Activated CD4-positive, alpha-beta T cell treated with anti-CD3 and anti-CD28 coated beads for 1 hour (primary cell): ENCODE measurements at places on chromosomes 6 and 20.

DNA sequence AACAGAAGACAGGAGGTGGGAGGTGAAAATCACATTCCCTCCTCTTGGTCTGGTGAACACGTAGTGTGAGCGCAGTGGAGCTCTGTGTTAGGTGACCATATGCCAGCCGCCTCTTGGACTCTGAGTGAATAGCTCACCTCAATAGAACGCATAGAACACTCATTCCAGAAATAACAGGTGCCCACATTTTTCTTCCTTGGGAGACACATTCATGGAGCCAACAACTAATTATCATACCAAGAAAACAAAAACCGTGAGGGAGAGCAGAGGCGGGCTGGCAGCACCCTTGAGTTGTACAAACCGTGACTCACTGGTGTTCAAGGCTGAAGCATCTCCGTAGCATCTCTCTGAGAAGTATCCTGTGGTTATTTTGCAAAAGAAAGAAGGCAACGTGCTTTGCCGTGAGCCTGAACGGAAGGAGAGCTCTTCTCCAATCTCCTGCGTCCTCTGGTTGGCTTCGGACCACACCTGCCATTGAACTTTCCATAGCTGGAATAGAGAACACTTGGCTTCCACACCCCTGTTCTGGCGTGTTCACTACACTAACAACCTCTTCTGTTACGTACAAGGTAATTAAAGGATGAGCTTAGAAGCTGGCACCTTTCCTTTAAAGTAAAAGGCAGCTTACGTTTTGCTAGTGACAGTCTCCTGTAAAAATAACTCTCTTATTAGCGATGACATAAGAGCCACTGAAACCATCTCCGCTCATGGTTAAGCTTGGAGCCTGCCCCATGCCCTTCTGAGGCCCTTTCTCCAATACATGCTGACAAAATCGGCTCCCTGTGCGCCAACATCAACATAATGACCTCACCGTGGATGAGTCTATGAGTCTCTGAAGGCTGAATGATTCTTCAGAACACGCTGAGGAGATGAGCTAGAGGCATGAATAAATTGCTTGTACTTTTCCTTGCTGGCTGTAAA is 30.2 kb upstream of the SGK1 start:
- no peak for DNase-seq

GRCh38 chr20:2559279-2559626 is 22.9 kb downstream of the TMC2 start:
- DNase-seq = no peak

- DNase-seq = peak; percentile 39
Measured at GRCh38 chr6:37698264-37699137, 818 bp upstream of the MDGA1 start.

DNA sequence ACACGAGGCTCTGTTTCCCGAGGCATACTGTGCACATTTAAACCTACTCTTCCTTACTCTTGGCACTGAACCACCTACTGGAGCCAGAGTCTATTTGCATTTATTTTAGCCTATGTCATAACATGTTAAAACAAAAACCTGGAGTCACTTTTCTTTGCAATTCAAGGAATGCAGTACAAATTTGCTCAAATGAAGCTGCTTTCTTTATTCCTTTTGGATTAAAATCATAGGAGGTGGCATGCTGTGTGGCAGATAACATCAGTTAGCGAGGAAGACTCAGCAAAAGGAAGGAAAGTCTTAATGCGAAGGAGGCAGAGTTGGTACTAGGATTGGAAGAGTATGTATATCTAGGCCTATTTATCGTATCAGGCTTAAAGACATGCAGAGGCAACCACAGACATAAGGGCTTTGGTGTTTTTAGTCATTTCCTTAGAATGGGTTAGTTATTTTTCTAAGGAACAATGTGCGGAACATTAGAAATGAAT is 92.9 kb downstream of the SAMD3 start:
- no peak for DNase-seq

- DNase-seq = peak; percentile 56
Measured at GRCh38 chr6:36962874-36963273, 8.3 kb downstream of the PI16 start.

DNA sequence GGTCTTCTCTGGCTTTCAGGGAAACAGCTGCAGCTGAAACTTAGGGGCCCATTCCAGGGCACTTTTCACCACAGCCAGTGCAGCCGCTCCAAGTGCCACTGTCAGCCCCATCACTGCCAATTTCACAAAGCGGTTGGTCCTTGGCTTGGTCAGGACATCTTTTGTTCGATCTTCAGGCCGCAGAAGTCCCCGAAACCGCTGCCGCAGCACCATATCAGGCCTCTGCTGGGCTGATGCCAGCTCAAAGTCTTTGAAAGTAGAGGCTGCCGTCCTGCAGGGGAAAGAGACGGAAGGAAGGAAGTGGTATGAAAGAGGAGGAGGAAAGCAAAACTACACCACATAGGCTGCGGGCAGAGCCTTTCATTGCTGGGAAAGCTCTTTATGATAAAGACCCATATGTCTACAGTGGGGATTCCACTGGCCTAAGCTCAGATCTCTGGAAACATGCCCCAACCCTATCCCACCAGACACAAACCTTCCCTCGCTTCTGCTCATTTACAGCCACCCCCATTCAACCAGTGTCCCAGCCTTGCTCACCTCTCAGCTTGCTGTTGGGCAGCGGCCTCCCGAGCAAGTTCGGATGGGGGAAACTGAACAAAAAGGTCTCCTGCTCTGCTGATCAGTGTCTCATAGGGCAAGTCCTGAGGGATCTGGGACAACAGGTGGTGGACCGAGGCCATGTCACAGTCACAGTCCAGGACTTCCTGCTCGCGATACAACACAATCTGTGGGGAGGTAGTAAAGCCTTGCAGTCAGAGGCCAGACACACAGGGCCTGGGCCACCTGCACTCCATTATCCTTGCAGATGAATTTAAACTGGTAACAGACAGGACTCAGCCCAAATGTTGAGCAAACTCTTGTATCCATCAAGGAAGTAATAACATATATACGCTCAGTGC is 23.5 kb downstream of the TBC1D20 start:
- peak; percentile 38 for DNase-seq

- DNase-seq = no peak
Measured at GRCh38 chr6:18656506-18656905, 269.4 kb downstream of the RNF144B start.

- no peak for DNase-seq
Measured at GRCh38 chr6:49072146-49072545, 390.9 kb downstream of the MMUT start.
